ENCODE measurements at places on chromosomes 4 and X. TPM values are rescaled to one million over a fixed set of nuclear protein-coding genes. Genes with fewer than 3 reads are reported as not detected.

DNA sequence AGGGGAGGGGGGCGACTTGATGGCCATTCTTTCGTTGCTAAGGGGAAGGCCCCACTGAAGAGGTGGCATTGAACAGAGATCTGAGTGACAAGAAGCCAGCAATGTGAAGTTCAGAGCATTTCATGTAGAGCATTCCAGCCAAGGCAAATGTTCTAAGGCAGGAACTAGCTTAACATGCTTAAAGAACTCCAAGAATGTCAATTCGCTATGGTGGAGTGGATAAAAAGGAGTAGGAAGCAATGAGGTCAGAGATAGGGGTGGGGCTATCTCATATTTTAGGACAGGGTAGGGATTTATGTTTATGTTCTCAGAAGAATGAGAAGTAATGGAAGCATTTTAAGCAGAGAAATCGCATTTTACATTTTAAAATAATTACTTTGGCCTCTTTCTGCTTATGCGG, 130.9 kb downstream of the TTC29 start:
- DNase-seq, result no peak

NSUN7 gene
- polyA plus RNA-seq, result not detected

ETDA gene
- polyA plus RNA-seq, result not detected

GRCh38 chr4:63578383-63578782, 830.9 kb downstream of the TECRL start:
- DNase-seq, result no peak

BST1 gene
- polyA plus RNA-seq, result 2.0 TPM

CYSLTR1 gene
- polyA plus RNA-seq, result 18.5 TPM

DNA sequence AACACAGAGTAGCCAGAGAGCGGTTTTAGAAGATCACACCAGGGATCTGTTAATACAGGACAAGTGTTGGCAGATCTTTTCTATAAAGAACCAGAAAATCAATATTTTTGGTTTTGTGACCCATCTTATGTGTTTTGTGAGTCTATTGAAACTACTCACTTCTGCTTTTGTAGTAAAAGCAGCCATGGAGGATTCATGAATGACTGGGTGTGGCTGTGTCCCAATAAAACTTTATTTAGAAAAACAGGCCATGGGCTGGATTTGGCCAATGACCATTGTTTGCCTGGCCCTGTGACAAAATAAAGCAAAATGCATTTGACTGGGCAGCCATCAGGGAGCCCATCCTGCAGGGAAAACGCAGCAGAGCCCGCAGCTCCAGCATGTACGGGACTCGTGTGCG, 99.9 kb upstream of the ADRA2C start:
- DNase-seq, result no peak

GRCh38 chr4:175034007-175034406, 115.8 kb downstream of the ADAM29 start:
- DNase-seq, result no peak

NEK1 gene
- polyA plus RNA-seq, result 2.5 TPM

C4orf51 gene
- polyA plus RNA-seq, result not detected

DNA sequence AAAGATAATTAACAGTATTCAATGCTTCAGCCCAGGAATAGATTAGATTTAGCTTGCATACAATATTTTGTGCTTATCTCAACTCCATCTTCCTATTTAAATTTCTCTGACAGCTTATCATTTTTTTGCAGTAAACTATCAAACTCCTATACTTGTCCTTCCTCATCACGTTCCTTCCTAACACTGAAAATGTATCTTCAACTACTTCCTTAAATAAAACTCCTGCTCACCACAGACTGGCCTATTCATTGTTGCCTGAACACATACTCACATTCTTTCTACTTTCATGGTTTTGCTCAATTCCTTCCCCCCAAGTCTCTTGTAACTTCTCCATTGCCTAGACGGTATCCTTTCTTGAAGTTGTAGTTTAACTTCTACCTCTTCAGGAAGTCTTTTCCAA, 28.5 kb upstream of the PTPN13 start:
- DNase-seq, result no peak

GRCh38 chr4:176825586-176825985, 32.9 kb upstream of the VEGFC start:
- no peak for DNase-seq

- DNase-seq, result no peak
Observed at GRCh38 chr4:83370640-83370906, 35.9 kb upstream of the HPSE start.

DNA sequence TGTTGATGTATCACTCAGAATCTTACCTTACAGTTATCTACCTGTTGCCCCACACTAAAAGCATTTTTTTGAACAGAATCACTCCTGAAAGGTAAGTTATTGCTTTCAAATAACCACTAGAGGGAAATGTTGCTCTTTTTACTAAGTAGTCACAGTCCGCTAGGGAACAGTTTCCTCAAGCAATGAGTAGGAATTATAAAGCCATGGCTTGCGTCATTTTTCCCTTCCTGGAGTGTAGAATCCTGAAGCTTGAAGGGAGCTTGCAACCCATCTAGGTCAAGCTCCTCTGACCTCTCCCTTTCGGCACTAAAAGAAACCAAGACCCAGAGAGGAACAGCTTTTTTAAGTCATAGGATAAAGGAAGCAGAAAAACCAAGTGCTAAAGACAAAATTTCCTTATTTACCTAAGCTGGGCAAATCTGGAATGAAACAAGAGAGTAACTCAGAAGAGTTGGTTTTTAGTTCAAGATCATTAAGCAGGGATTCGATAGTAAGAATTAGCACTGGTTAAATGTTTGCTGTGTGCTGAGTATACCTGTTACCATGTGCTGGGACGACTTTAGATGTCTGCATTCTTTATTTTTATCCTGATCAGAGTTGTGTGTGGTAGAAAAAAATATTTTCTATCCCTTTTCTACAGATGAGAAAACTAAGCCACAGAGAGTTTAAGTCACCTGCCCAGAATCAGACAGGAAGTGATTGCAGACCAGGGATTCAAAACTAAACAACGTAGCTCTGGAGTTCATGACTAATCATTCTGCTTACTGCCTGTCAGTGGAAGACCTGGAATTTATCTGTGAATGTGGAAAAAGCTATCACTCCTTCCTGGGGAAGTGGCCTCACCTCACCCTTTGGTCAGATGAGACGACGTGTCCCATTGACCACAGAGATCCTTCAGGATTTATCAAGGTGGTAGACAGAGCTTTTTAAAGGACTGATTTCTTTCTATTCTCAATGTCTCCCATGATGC, 631.5 kb downstream of the RAB28 start:
- DNase-seq, result no peak

GRCh38 chrX:18166068-18166467, 54.6 kb downstream of the BEND2 start:
- DNase-seq, result no peak

GRCh38 chrX:153668423-153669173, 5.0 kb downstream of the PNCK start:
- no peak for DNase-seq

GRCh38 chr4:71389149-71389827, 50.5 kb downstream of the SLC4A4 start:
- no peak for DNase-seq

DNA sequence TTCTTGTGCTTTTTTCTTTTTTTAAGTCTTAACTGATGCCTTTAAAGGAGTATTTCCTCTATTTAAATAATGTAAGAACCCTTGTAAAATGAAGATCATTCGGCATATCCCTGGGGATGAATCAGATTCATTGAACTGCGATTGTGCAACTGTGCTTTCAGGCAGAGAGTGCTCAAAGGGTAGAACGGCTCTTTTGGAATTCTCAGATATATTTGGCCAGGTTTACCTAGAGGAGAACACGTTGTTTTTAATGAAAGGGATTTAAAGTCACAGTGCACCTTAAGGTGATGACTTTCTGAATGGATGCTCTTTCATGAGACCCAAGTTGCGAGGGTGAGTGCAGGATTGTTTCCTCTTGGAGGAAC, 51.6 kb upstream of the ELOVL6 start:
- no peak for DNase-seq

- no peak for DNase-seq
Observed at GRCh38 chrX:18151157-18151556, 69.5 kb downstream of the BEND2 start.

DNA sequence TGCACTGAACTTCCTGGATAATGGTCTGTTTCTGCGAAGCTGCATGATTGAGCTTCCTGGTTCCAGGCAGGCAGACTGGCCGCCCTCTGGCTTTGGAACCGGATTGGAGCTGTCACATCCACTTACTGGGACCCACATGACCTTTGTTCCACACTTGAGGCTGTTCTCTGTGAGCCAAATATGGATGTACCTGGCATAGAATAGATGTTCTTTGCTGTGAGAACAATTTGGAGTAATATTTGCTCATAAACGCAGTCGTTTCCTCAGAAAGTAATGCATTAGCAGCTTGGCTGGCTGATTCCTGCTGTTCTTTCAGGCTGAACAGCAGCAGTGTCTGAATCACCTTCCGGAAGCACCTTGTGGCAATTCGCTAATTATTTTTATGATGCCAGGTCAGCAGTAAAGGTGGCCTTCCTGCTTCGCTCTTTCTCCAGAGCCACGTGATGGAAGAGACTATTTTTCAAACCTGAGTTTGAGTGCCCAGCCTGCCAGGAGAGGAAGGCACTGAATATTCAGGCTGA, 78.1 kb upstream of the BOD1L1 start:
- no peak for DNase-seq

DNA sequence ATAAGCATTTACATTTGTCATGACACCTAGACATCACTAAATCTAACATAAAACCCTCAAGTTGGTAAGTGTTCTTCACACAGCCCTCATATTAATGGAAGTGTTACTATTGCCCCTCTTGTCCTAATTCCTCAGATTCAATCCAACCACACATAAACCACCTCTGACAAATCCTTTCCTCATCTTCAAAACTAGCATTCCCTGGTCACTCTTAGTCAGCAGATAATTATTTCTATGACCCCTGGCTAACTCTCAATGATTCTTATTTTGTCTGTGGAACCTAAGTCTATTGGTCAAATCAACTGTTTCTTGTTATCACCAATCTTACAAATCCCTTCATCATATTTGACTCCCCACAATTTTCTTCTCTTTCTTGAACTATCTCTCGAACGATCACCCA, 168.6 kb downstream of the PPP3CA start:
- no peak for DNase-seq

GRCh38 chrX:29487714-29488113, 727.6 kb upstream of the MAGEB2 start:
- DNase-seq, result no peak

NIPAL1 gene
- polyA plus RNA-seq, result not detected

DNA sequence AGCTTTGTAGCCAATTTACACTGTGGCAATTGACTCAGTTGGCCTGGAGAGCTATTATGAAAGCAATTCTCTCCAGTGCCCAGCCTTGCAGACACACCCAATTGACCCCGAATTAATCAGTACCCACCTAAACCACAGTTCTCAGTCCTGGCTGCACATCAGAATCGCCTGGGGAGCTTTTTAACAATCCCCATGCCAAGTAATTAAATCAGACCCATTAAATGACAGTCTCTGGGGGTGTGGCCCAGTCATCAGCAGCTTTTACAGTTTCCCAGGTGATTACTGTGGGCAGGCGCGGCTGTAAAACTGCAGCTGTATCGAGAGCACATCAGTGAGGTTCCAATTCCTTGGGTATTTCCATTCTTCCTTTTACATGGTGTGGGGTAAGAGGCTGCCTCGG, 460.9 kb upstream of the FAT1 start:
- no peak for DNase-seq

DNA sequence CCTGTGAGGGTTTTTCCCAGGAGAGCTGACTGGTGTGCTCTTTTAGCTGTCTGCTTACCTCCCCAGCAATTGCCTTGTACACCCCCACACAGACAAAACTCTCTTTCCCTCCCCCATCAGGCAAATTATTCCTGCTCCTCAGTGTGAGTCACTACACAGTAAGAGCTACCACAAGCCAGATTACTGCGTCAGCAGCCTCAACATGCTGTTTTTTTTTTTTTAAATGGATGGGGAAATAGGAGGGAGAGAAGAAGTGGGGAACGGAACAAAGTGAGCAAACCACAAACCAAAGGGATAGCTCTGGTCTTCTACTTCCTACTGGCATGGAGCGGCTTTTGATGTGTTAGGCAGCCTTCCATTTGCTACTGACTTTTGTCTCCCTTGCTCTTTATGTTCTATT, 107.5 kb upstream of the ACSL4 start:
- DNase-seq, result no peak

DNA sequence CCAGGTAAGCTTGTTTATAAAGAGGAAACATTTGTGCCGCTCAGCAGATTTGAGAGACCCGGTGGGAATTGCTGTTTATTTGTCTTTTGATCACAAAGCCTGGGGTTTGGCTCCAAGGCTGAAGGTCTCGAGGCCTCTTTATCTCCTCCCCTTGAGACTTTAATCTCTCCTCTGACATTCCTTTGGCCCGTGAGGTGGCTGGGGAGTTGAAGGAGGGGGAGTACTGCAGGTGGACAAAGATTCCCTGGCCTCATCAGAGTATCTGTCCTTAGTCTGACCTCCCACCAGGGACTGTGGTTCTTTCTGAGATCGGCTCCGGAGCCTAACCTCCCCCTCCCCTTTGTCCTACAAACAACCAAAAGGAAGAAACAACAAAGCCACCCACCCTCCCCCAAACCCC, 216.5 kb downstream of the MID1IP1 start:
- DNase-seq, result no peak

DNA sequence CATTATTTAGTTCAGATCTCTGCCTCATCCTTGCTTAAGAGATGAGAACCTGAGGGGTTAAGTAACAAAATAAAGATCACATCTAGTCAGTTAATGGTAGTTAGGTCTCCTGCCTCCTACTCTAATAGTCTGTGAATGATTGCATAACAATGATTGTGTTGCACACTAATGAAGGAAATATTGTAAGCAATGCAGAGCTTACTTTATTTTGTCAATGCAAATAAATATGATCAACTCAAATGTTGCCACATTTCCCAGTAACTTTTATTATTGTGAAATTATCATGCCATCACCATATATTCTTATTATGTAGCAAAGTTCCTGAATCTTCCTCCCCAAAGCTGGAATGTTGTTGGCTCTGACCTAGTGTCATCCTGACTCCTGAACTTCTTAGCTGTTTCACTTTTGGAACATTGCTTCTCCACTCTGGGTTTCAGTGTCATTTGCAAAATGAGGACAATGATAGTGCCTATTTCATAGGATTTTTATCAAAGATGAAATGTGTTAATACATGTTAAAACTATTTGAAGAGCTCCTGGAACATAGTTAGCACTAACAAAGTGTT, 17.0 kb upstream of the GABRA4 start:
- no peak for DNase-seq

VCX gene
- not detected for polyA plus RNA-seq

DNA sequence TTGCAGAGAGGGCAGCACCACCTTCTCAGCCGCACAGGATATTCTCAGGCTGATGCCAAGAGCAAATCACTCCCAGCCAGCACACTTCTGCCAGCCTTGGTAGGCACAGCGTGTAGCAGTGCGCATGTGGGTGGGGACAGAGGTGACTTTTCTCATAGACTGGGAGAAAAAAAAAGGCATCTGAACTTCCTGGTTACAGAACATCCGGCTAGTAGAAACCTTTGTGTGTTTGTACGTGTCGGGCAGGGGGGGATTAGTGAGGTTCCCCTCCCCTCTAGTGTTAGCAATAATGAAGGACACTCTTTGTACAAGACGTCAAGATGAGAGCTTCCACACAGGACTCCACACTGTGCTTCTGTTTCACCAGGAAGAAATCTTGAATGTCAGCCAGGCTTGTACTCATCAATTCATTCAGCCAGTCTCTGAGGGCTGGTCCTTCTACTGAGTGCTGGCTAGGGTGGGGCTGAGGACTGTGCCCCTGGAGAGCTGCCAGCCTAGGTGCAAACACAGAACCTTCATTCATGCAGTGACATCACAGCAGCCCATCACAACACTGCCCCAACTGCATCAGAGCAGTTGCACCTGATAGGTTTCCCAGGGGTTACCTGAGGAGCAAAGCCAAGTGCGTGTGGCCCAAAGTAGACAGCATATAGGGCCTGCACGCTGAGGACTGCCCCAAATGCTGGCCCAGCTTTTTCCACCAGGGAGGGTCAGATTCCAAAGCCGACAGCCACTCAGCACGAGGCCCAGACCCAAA, 34.7 kb downstream of the SLC25A5 start:
- no peak for DNase-seq
